ENCODE measurements at places on chromosomes 12 and 14.

GRCh38 chr12:95605875-95606274 lies 54.6 kb upstream of the USP44 start:
- no peak overlapping the region for H3K4me3 ChIP-seq
- no peak for DNase-seq
- no peak overlapping the region for H3K27ac ChIP-seq
- no peaks in the 10 kb centered on the region for H3K27me3 ChIP-seq

- H3K27ac ChIP-seq: peak overlapping the region; percentile 84
- no peaks in the 10 kb centered on the region for H3K27me3 ChIP-seq
- DNase-seq: no peak
- H3K4me3 ChIP-seq: peak overlapping the region; percentile 81
Observed at GRCh38 chr14:59482541-59483331, 1.5 kb downstream of the L3HYPDH start.

DNA sequence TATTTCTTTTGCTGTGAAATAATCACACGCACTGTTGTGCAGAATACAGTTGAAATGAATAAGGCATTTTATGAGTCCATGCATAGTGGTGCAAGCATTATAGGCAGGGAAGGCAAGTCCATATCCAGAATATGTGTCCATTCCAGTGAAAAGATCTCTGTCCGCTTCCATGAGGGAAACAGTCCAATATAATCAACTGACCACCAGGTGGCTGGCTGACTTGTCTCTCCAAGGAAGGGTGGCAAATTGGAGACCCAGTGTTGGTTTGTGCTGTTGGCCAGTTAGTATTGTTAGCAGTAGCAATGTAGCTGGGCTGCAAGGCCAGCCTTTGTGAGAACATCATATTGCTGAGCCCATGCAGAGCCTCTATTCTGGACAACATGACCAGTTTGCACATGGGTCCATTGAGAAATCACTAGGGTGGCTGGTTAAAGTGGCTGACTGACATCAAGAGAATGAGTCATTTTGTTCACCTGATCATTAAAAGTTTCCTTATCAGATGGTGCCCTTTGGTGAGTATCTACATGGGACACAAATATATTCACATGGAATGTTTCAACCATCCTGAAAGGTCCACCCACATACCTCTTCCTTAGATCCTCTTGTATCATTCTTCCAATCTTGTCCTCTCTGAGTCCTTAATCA lies 17.3 kb upstream of the YAF2 start:
- no peak overlapping the region for H3K27ac ChIP-seq
- no peaks in the 10 kb centered on the region for H3K27me3 ChIP-seq
- H3K4me1 ChIP-seq: no peaks in the 10 kb centered on the region
- DNase-seq: no peak

- H3K4me3 ChIP-seq: no peak overlapping the region
- no peaks in the 10 kb centered on the region for H3K36me3 ChIP-seq
- no peak overlapping the region for H3K27ac ChIP-seq
- no peaks in the 10 kb centered on the region for H3K27me3 ChIP-seq
Observed at GRCh38 chr12:68530965-68531364, 79.7 kb upstream of the RAP1B start.

DNA sequence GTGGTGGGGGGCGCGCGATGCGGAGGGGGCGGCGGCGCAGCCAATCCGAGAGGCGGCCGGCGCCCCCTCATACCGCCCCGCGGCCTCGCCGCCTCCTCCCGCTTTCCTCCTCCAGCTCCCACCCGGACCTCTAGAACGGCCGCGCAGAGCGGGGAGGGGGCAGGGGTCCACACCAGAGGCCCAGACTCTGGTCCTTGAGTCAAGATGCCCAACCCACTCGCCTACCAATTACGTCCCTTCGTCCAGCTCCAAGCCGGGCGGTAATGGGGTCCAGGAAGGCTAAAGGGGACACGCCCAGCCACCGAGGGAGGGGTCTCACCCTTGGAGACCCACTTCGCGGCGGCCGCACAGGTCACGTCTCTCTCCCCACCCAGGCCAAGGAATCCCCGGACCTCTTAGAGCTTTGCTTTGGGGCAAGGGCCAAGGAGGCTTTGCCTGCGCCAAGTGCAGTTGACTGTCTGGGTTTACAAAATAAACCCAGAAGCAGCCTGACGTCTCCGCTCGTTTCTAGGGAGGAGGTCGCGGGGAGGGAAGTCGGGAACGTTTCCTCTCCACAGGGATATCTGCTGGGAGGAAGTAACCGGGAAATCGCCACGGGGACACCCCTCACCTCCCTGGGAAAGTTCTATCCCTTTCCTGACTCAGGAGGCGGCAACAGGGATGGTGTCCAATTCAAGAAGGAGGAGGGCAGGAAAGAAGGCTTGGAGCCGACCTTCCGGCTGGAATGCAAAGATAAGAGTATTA lies 394 bp upstream of the AMIGO2 start:
- H3K4me3 ChIP-seq: peak overlapping the region; percentile 84
- no peaks in the 10 kb centered on the region for H3K27me3 ChIP-seq
- H3K36me3 ChIP-seq: peaks cover 7% of the 10 kb centered on the region
- peak; percentile 33 for DNase-seq
- H3K27ac ChIP-seq: peak overlapping the region; percentile 80

- no peak overlapping the region for H3K4me3 ChIP-seq
- no peak for DNase-seq
- no peaks in the 10 kb centered on the region for H3K4me1 ChIP-seq
- H3K27me3 ChIP-seq: no peaks in the 10 kb centered on the region
- no peaks in the 10 kb centered on the region for H3K36me3 ChIP-seq
Observed at GRCh38 chr12:7171854-7172253, 17.6 kb upstream of the PEX5 start.

GRCh38 chr12:47242426-47242825 lies 162.7 kb upstream of the AMIGO2 start:
- H3K4me1 ChIP-seq: peaks cover 13% of the 10 kb centered on the region
- H3K36me3 ChIP-seq: no peaks in the 10 kb centered on the region
- H3K4me3 ChIP-seq: no peak overlapping the region
- no peak overlapping the region for H3K27ac ChIP-seq

- H3K4me3 ChIP-seq: no peak overlapping the region
- no peaks in the 10 kb centered on the region for H3K4me1 ChIP-seq
- DNase-seq: no peak
- no peaks in the 10 kb centered on the region for H3K27me3 ChIP-seq
Observed at GRCh38 chr12:22656831-22657230, 31.9 kb downstream of the ETNK1 start.
